ENCODE measurements at places on chromosomes 1 and 21.

DNA sequence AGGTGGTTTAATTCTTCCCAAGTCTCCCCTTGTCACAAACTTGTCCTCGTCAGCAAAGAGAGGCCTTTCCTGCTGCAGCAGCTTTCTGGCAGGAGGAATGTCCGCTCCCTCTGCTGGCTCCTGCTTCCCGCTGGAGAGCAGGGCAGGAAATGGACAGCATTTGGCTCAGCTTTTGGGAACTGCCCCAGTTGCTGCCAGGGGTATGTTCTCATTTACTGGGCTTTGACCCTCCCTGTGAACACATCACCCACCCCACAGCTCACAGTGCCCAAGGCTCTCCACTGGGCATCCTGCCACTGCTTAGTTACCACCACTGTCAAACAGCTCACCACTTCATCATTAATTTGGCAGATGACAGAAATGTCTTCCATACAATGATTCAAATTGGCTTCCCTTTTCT, 75.4 kb downstream of the MRPL37 start:
- no peak for DNase-seq

GRCh38 chr1:118325550-118326225, 140.7 kb upstream of the SPAG17 start:
- no peak for DNase-seq

- DNase-seq, result no peak
Measured at GRCh38 chr1:197837911-197838310, 62.6 kb upstream of the DENND1B start.

GRCh38 chr1:234484218-234484617, 5.2 kb upstream of the TARBP1 start:
- DNase-seq, result no peak

DNA sequence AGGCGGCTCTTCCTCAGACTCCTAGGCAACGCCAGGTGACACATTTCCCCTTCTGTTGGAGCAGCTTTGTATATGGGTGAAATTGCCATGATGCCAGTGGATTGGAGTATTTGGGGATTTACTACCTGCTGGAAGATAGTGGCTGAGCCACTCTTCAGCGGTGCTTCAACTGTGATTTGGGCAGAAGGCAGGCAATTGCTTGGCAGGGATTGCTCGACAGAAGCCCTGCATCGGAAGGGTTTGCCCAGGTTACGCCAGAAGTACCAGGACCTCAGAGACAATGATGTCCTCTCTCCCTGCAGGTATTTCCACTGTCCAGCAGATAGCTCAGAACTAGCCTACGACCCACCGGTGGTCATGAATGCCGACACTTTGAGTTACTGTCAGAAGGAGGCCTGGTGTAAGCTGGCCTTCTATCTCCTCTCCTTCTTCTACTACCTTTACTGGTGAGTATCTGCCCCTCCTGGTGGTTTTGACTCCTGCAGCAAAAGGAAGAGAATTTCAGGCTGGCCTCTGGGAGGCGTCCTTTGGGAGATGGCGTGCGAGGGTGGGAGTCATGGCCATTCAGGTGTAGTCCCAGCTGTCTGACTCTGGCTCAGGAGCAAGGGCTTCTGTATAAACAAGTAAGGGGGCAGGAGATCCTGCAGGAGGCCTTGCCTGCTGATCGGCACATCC, 118.3 kb downstream of the CNIH3 start:
- DNase-seq, result no peak

GRCh38 chr1:176775378-176775777, 312.4 kb downstream of the PAPPA2 start:
- DNase-seq, result no peak

DNA sequence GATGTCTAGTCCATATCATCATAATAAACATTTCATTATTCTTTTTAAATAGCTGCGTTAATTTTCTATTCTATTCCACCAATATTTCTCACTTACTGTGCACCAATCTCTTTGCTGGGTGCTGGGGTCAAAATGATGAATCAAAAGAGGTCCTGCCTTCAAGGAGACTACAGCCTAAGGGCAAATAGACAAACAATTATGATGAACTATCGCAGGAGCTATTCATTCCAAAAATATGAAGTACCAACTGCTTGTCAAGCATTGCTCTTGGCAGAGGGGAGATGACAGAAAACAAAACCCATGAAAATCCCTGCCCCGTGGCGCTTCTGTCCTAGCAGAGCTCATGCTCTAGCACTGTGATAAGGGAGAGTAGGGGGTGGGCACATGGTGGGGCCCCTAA, 28.8 kb upstream of the SLC26A9 start:
- DNase-seq, result no peak

DNA sequence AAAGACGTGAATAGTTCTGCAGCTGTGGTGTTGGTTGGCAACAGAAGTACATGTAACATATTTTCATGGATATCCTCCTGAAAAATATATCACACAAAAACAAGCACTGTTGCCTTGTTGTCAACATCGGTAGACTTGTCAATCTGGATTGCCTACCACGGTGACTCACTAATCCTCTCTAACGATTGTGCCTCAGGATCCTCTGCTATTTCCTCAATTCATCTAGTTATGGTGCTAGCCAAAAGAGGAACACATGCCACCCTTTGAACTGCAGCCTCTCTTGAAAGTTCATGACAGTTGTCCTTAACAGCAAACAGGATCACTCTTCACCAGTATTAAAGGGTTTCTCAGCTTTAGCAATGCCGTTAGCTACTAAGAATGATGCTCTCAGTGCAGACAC, 25.7 kb downstream of the RASAL2 start:
- no peak for DNase-seq

- no peak for DNase-seq
Measured at GRCh38 chr1:155226910-155227260, 18.4 kb downstream of the MTX1 start.

DNA sequence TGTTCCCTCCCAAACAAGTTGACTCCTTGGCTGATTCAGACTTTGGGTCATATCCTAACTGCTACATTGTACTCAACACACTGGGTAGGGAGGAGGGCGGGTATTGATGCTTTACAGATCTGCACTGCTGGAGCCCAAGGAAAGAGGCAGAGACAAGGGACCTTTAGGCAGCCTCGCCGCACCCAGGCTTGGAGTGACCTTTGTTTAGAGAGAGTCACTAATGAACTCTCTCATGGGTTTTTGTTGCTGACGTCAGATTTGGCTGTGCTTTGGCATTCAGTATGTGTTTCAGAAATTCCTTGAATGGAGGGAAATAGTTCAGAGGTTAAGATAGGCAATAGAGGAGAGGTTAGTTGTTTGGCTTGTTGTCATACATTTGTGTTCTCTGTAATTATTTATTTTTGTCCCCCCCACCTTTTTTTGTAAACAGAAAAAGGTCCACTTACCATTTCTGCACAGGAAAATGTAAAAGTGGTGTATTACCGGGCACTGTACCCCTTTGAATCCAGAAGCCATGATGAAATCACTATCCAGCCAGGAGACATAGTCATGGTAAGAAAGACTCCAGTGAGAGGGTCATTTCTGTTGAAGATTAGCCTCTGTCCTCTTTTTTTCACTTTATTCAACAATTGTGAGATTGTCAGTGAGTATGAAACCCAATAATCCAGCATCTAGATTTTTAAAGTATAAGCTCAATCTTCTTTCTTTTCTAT, 116.1 kb downstream of the ATP5PO start:
- no peak for DNase-seq

GRCh38 chr1:14251871-14252270, 346.6 kb upstream of the KAZN start:
- no peak for DNase-seq

DNA sequence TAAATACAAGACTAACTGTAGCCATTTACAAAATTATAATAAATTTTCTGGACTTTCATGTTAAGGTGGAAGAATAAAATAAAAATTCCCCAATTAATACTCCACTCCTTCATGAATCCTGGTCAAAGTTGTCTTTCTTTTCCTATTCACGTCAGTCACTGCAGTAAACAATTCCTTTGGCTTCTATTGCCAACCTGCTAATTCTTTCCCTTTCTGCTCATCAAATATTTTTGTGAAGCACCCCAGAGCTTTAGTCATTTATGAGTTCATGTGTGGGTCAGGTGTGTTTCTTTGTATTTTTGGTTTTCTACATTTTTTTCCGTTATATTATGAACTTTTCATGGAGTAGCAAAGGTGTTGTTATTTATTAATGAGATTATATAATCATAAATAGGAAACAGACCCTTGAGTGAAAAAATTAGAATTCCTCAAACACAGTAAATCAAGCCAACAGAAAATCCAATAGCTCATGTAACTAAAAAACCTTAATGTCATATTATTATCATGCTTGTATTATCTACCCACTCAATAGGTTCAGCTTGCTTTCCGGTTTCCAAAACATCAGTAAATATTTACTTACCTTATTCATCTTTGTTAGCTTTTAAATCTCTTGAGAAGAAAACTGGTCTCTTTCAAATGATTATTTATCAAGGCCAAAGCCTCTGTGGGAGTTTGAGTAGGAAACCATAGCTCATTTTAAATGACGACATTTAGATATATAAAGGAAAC, 29.6 kb upstream of the PLA2G4A start:
- DNase-seq, result no peak

DNA sequence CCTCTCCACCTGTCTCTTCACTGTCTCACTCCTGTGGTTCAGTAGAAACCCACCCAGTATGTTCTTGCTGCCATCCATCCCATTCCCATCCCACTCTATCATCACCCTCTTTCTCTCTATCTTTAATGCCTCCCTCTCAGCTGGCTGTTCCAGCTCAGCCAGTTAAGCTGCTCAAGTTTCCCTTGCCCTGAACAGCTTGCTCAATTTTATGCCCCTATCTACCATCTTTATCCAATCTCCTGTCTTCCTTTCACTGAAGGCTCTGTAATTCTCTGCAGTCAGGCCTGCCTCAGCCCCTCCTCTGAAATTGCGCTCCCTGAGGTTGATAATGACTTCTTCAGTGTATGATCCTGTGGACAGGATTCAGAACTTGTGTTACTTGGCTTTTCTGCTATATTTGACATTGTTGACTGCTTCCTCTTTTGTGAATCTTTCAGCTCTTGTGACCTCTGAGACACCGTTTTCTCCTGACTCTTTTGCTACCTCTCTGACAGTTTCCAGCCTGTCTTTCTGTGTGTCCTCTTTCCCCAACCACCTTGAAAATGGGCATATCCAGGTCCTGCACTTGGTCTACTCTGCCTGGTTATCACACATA, 13.9 kb upstream of the BCAR3 start:
- DNase-seq, result no peak

GRCh38 chr1:180680558-180681144, 48.8 kb downstream of the XPR1 start:
- DNase-seq, result no peak

DNA sequence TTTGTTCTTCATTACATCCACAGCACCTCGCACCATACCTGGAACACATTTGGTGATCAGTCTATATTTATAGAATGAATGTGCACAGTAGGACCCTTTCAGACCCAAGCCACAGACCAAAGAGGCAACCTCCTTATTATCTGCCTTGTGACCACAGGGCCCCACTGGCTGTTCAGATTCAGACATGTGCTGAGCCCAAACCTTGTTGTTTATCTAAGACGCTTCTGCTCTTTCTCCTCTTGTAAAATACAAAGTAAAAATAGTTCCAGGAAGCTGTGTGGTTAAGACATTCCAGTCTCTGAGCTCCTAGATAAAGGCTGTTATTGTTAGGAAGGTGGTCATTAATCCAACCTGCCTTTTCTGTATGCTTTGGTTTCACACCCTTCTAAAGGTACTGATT, 3.6 kb upstream of the SCMH1 start:
- DNase-seq, result no peak

DNA sequence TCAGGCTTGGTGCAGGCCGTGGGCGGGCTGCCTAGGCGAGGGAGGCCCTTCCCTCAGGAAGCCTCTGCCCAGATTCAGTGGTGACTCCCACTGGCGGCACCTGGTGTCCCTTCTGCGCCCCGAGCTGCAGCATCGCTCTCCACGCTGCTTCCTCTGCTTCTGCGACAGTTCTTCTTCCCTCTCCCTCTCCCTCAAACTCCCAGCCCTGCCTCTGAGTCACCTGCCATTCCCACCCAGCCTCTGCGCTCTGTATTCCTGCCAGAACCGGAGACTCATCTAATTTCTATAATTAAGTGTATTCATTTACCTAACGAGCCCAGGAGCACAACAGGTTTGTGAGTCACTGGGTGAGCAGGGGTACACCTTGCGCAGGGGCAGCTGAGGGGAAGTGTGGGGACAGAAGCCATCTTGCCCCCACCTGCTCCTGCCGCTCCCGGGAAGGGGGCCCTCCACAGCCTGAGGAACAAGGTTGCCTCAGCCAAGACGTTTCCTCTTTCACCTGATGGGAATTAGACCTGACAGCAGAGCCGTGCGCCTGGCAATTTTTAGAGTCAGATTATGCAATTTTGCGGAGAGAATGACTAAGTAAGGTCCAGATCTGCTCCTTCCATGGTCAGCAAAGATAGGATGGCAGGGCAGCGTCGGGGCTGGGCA, 19.4 kb downstream of the KCNC4 start:
- no peak for DNase-seq

DNA sequence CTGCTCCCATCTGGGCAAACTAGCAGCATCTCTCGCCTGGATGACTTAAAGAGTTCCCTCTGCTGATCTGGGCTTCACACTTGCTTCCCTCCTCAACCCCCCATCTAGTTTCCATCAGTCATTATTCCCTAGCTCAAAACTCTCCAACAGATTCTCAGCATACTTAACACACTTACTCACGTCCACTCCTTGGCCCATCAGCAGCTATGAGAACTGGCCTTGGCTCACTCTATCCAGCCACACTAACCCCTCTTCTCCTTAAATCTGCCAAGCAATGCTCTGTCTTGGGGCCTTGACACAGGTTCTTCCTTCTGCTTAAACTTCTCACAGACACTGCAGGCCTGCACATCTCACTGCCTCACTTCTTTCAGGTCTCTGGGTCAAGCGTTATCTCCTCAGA, 41.6 kb downstream of the GNG12 start:
- DNase-seq, result no peak

GRCh38 chr1:79554688-79555087, 548.2 kb upstream of the ADGRL4 start:
- no peak for DNase-seq

- DNase-seq, result no peak
Measured at GRCh38 chr1:42657201-42657600, 1.0 kb upstream of the PPIH start.

DNA sequence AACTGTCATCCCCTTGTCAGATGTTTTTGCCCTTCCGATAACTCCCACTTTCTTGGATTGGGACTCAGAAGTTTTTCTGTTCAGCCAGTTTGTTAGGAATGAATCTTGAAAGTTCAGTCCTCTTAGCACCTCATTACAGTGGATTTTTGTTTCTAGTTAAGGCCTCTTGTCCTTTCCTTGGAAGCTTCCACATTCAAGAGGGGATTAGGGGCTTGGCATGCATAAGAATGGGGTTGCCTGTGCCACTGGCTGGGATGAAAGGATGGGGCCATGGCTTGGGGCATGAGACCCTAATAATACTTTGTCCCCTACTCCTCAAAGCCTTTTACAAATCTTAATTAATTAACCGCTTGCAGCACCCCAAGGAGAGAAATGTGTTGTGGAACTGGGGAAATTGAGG, 2.4 kb upstream of the DHDDS start:
- no peak for DNase-seq

Data from NCI-H1436 treated with DMSO at 0.1 percent for 48 hours (cell line).